Panc1 (cell line): ENCODE measurements at places on chromosomes 7 and 10. TPM values are rescaled to one million over a fixed set of nuclear protein-coding genes. Genes with fewer than 3 reads are reported as not detected.

HABP2 gene
- total RNA-seq = 0.13 TPM

ANKRD2 gene
- 0.98 TPM for total RNA-seq

DNA sequence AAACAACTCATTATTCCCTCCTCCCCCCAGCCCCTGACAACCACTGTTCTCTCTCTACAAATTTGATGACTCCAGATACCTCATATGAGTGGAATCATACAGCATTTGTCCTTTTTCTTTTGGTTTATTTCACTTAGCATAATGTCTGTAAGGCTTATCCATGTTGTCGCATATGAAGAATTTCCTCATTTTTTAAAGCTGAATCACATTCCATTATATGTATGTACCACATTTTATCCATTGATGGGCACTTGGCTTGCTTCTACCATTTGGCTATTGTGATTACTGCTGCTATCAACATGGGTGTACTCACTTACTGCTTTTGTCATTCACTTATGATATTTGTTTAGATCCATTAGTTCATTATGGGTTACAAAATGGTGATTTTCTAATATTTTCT lies 112.8 kb downstream of the BUB3 start:
- DNase-seq = no peak

DNA sequence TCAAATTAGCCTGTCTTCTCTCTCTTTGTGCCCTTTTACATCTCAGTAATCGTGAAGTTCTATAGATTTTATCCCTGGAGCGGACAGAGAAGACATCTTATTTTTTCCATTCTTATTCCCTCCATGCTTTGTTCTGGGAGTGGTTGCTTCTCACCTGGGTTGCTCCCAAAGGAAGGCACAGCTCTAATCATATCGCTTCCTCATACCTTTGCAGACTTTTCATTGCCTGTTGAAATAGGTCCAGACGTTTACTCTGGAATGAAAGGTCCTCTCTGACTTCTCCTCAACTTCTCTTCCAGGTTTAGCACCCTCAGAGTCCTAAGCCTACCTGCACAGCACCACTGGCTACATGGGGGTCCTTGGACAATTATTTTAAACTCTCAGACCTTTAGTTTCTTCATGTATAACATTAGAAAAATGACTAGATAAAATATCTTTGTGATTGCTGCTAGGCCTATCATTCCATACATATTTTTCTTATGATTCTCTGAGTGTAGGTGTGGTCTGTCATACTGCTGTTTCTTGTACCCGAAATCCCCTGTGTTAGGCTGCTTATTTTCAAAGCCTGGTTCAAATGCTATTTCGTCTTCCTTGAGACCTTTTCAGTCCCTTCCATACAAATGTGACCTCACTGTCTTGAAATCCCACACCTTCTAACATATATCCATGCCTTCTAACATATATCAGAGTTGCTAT lies 418.1 kb downstream of the GFRA1 start:
- DNase-seq = no peak

- DNase-seq = no peak
These were observed 74.2 kb downstream of the KLF6 start for GRCh38 chr10:3710764-3711163.

- no peak for DNase-seq
These were observed 252.0 kb upstream of the GRB10 start for GRCh38 chr7:51034521-51035264.

DNA sequence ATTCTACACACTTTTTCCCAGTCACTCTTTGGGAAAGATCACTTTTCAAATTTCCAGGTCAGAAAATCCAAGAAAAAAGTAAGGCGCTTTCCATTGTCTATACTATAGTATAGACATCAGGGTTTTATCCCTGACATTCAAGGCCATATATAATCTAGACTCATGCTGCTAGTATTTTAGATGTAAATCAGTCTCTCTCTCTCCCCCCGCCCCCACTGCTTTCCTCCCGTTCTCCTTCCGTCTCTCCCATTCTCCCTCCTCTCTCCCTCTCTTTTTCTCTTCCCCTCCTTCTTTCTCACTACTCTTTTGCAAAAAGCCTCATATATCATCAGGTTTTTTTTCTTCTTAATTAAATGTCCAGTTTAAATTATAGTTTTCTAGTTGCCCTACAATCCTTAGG lies 154.8 kb downstream of the PHF14 start:
- no peak for DNase-seq

GRCh38 chr10:125707541-125708468 lies 11.7 kb upstream of the EDRF1 start:
- DNase-seq = no peak

GRCh38 chr10:22684699-22685098 lies 29.7 kb downstream of the PIP4K2A start:
- DNase-seq = no peak

GRCh38 chr7:122746948-122747347 lies 44.2 kb upstream of the RNF148 start:
- DNase-seq = no peak
